ENCODE measurements at places on chromosomes 1 and 21.

DNA sequence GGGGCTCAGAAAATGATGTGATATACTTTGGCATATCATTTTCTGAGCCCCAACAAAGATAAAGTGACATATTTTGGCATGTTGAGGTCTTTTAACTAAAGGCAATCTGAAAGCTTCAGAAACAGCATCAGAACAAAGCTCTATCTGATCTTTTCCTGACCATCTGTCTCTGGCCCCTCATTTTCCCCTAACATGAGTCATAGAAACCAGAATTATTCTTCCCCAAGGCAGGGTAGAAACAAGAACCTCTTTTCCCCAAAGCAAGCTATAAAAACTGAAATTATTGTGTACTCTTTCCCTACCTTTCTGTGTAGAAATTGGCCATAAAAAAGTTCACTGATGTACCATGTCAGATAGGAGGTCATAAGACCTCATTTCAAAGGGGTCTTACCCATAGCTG, 48.7 kb upstream of the PLA2G4A start:
- no peaks in the 10 kb centered on the region for H3K36me3 ChIP-seq
- no peaks in the 10 kb centered on the region for H3K27me3 ChIP-seq
- H3K4me1 ChIP-seq, result peaks cover 10% of the 10 kb centered on the region
- DNase-seq, result no peak

DNA sequence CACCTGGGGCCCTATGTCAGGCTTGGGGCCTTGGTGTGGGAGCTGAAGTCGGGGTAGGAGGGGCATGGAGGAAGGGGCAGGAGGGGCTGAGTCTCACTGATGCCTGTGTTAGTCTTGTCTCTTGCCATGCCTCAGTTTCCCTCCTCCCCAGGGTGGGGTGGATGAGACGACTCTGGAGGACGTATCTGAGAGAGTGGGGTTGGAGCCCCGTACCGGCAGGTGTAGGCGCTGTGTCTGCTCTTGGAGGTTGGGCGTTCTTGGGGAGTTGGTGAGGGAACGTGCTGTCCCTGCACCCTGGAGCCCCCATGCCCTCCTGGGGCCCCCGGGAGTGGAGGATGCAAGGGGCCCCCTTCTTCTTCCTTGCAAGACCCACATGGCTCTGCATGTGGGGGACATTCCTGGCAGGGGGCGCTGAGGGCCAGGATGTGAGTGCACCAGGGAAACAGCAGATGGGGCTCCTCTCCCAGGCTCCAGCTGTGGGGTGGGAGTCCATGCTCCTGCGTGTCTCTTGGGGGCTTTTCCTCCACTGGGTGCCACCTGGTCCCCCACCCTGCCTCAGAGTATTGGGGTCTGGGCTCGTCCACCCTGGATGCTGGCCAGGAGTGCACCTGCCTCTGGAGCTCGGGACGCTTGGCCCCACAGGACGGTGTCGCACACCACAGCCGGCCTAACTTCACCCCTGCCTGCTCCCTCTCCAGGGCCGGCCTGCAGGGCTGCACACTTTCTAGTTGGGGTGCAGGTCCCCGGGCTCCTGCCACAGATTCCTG, 1.4 kb upstream of the TNFRSF14 start:
- H3K36me3 ChIP-seq, result no peaks in the 10 kb centered on the region
- no peak for DNase-seq

GRCh38 chr21:37631319-37632117, 264.9 kb downstream of the DYRK1A start:
- H3K27ac ChIP-seq, result no peak overlapping the region
- no peaks in the 10 kb centered on the region for H3K4me1 ChIP-seq
- peaks cover 12% of the 10 kb centered on the region for H3K36me3 ChIP-seq
- no peak for DNase-seq
- no peak overlapping the region for H3K4me3 ChIP-seq

- H3K4me1 ChIP-seq, result no peaks in the 10 kb centered on the region
- no peaks in the 10 kb centered on the region for H3K36me3 ChIP-seq
- no peak overlapping the region for H3K4me3 ChIP-seq
- no peaks in the 10 kb centered on the region for H3K27me3 ChIP-seq
- no peak for DNase-seq
These were observed 81.4 kb upstream of the CNIH3 start for GRCh38 chr1:224534731-224535130.

GRCh38 chr1:218945050-218945449, 228.6 kb upstream of the LYPLAL1 start:
- no peaks in the 10 kb centered on the region for H3K36me3 ChIP-seq
- no peaks in the 10 kb centered on the region for H3K27me3 ChIP-seq
- H3K4me1 ChIP-seq, result no peaks in the 10 kb centered on the region

- H3K4me1 ChIP-seq, result no peaks in the 10 kb centered on the region
- H3K27me3 ChIP-seq, result no peaks in the 10 kb centered on the region
- no peak for DNase-seq
- no peak overlapping the region for H3K27ac ChIP-seq
These were observed 24.8 kb downstream of the HSD11B1 start for GRCh38 chr1:209729436-209729835.

- H3K4me1 ChIP-seq, result peaks cover 5% of the 10 kb centered on the region
- H3K27me3 ChIP-seq, result peaks cover 1% of the 10 kb centered on the region
- H3K36me3 ChIP-seq, result no peaks in the 10 kb centered on the region
- no peak overlapping the region for H3K4me3 ChIP-seq
- DNase-seq, result peak; percentile 25
- no peak overlapping the region for H3K27ac ChIP-seq
These were observed 128.1 kb upstream of the CTTNBP2NL start for GRCh38 chr1:112267929-112268328.

- H3K36me3 ChIP-seq, result no peaks in the 10 kb centered on the region
- DNase-seq, result no peak
- no peaks in the 10 kb centered on the region for H3K27me3 ChIP-seq
- H3K4me1 ChIP-seq, result peaks cover 2% of the 10 kb centered on the region
- H3K27ac ChIP-seq, result no peak overlapping the region
- H3K4me3 ChIP-seq, result no peak overlapping the region
These were observed 86.5 kb upstream of the ATP1A1 start for GRCh38 chr1:116286541-116286971.

DNA sequence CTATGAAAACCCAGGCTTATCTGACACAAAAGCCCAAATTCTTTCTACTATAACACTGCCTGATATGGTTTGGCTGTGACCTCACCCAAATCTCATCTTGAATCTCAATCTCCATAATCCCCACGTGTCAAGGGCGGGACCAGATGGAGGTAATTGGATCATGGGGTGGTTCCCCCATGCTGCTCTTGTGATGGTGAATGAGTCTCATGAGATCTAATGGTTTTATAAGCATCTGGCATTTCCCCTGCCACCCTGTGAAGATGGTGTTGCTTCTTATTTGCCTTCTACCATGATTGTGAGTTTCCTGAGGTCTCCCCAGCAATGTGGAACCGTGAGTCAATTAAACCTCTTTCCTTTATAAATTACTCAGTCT, 123.3 kb upstream of the USP24 start:
- peaks cover 5% of the 10 kb centered on the region for H3K27me3 ChIP-seq
- H3K4me3 ChIP-seq, result no peak overlapping the region
- H3K36me3 ChIP-seq, result peaks cover 6% of the 10 kb centered on the region
- no peak for DNase-seq

- no peak overlapping the region for H3K4me3 ChIP-seq
- no peaks in the 10 kb centered on the region for H3K4me1 ChIP-seq
- H3K27ac ChIP-seq, result no peak overlapping the region
- H3K36me3 ChIP-seq, result peaks cover 7% of the 10 kb centered on the region
These were observed 268.8 kb downstream of the KCTD3 start for GRCh38 chr1:215835951-215836350.

GRCh38 chr1:197633447-197634078, 141.7 kb downstream of the DENND1B start:
- no peak for DNase-seq
- H3K27me3 ChIP-seq, result peaks cover 4% of the 10 kb centered on the region
- H3K4me3 ChIP-seq, result no peak overlapping the region
- peaks cover 28% of the 10 kb centered on the region for H3K4me1 ChIP-seq
- peaks cover 3% of the 10 kb centered on the region for H3K36me3 ChIP-seq

DNA sequence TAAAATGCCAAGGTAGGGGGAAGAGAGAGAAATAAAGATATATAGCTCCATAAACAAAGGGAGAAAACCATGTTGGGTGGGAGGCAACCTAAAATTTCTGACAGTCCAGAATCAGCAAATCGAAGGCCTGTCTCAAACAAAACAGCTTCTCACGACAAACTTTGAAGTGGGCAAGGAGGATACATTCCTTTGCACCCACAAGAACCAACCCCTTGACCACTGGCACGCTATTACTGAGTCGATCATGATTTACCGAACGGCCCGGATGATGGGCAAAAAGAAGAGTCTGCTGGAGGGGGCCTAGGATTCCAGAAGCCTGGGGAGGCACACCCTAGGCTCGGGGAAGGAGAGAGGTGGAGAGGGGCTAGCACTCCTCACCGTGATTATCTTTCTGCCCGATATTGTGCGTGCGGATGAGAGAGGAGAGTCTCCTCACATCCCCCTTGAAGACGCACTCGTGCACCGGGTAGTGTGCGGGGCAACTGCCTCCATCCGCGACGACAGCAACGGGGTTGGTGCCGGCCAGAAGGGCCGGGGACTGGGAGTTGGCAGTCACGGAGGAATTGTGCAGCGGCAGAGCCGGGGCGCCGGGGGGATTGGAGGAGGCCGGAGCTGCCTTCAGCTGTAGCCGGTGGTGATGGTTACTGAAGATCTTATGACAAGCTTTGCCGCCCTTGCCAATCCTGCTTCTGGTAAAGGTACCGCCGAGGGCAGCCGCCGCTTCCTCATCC, 756 bp downstream of the ANKRD13C start:
- peaks cover 8% of the 10 kb centered on the region for H3K4me1 ChIP-seq
- H3K4me3 ChIP-seq, result peak overlapping the region; percentile 89
- DNase-seq, result no peak
- H3K27me3 ChIP-seq, result peaks cover 1% of the 10 kb centered on the region

- no peaks in the 10 kb centered on the region for H3K36me3 ChIP-seq
- peaks cover 4% of the 10 kb centered on the region for H3K27me3 ChIP-seq
- no peaks in the 10 kb centered on the region for H3K4me1 ChIP-seq
- H3K27ac ChIP-seq, result no peak overlapping the region
- DNase-seq, result no peak
These were observed 185.9 kb downstream of the GREM2 start for GRCh38 chr1:240426051-240426450.

GRCh38 chr1:115428676-115429075, 90.6 kb upstream of the NGF start:
- no peak overlapping the region for H3K27ac ChIP-seq
- H3K4me1 ChIP-seq, result no peaks in the 10 kb centered on the region
- peaks cover 3% of the 10 kb centered on the region for H3K27me3 ChIP-seq
- DNase-seq, result no peak
- H3K4me3 ChIP-seq, result no peak overlapping the region

GRCh38 chr1:36352125-36352909, 28.9 kb upstream of the EVA1B start:
- no peak for DNase-seq
- no peaks in the 10 kb centered on the region for H3K36me3 ChIP-seq
- peaks cover 8% of the 10 kb centered on the region for H3K27me3 ChIP-seq
- H3K4me1 ChIP-seq, result peaks cover 40% of the 10 kb centered on the region

- H3K4me1 ChIP-seq, result no peaks in the 10 kb centered on the region
- no peaks in the 10 kb centered on the region for H3K27me3 ChIP-seq
- DNase-seq, result no peak
- H3K27ac ChIP-seq, result no peak overlapping the region
- H3K4me3 ChIP-seq, result no peak overlapping the region
These were observed 30.5 kb upstream of the FASLG start for GRCh38 chr1:172628401-172628800.

GRCh38 chr21:41674402-41674801, 92.5 kb downstream of the RIPK4 start:
- H3K36me3 ChIP-seq, result no peaks in the 10 kb centered on the region
- peaks cover 8% of the 10 kb centered on the region for H3K27me3 ChIP-seq
- peaks cover 2% of the 10 kb centered on the region for H3K4me1 ChIP-seq
- H3K4me3 ChIP-seq, result no peak overlapping the region

- H3K27me3 ChIP-seq, result peaks cover 2% of the 10 kb centered on the region
- DNase-seq, result no peak
- peak overlapping the region; percentile 71 for H3K27ac ChIP-seq
- H3K4me3 ChIP-seq, result no peak overlapping the region
- peaks cover 7% of the 10 kb centered on the region for H3K4me1 ChIP-seq
These were observed 47.8 kb downstream of the AK4 start for GRCh38 chr1:65195495-65196417.

DNA sequence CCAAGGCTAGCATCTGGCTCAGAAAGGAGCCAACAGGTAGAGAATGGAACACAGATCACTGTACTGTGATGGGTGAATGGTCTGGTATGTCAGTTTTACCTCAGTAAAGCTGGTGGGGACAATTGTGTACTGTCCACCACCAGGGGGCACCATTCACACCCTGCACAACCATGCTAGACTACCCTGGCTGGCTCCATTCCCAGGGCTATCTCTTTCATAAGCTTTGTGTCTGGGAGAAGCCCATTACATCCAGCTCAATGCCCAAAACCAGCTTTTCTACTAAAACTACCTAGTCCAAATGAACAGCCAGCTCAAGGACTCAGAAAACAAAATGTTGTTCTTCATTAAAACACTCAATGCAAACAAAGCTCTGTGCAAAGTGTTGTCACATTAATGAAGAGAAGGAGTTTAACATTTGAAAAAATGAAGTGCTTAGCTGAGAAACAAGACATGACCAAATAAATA, 62.0 kb upstream of the RASAL2 start:
- peaks cover under 1% of the 10 kb centered on the region for H3K27me3 ChIP-seq
- DNase-seq, result peak; percentile 85
- no peaks in the 10 kb centered on the region for H3K36me3 ChIP-seq

DNA sequence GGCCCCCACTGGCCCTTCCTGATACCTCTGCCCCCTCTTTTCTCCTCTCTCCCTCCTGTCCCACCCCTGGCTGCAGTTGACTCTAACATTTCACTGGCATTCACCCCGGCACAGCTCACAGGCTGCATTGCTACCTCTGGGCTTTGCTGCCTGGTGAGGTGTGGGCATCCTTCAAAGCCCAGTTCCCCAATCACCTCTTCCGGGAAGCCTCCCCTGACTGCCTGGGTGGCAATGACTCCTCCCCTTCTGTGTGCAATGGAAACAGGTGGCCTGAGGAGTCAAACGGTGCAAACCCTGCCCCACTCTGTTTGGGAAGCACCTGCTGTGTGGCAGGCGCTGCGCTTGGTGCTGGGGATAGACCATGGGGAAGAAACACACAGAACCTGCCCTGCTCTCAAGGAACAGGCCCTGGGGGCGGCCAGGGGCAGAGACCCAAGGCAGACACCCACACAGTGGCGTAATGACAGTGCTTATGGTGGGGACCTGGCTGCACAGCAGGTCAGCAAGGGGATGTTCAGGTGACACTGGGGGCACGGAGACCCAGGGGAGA, 39.3 kb upstream of the POFUT2 start:
- DNase-seq, result no peak
- H3K27me3 ChIP-seq, result peaks cover 1% of the 10 kb centered on the region
- H3K4me1 ChIP-seq, result peaks cover 11% of the 10 kb centered on the region
- no peak overlapping the region for H3K27ac ChIP-seq
- H3K36me3 ChIP-seq, result no peaks in the 10 kb centered on the region

All from glutamatergic neuron (in vitro differentiated cells).